ENCODE measurements at places on chromosomes 12 and 14.
A peak's percentile ranks its signal among the peaks of the same experiment; 100 is the strongest.

DNA sequence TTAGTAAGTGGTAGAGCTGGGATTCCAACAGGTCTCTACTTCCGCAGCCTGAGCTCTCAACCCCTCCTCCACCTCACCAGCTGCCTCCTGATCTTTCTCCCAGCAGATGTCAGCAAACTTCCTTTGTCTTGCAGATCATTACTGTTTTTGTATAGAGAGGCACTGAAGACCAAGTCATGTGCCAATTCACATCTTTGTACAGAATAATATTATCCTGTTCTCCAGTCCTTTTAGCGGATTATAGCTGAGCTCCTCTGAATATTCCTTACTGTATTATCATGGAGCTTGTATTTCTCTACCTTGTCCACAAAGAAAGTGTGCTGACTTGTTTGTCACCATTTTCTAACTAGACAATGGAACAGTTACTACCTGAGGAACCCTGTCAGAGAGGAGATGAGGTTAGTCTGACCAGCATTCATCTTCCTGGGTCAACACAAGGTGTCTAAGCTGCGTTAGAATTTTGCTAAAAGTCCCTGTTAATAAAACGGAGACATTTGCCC is 142.3 kb upstream of the ARHGAP5 start:
- peak; percentile 89 for DNase-seq

DNA sequence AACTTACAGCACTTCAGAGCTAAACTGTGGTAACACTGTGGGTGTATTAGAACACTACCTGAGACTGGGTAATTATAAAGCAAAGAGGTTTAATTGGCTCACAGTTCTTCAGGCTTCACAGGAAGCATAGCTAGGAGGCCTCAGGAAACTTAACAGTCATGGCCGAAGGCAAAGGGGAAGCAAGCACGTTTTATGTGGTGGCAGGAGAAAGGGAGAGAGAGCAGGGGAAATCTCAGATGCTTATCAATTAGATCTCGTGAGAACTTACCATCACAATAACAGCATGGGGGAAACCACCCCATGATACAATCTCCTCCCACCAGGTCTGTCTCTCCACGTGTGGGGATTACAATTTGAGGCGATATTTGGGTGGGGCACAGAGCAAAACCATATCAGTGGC is 512.6 kb downstream of the RERGL start:
- peak; percentile 65 for DNase-seq

- DNase-seq: no peak
Measured at GRCh38 chr14:73243341-73243740, 6.0 kb downstream of the PAPLN start.

- DNase-seq: no peak
Measured at GRCh38 chr14:26286913-26287205, 311.0 kb downstream of the NOVA1 start.

- no peak for DNase-seq
Measured at GRCh38 chr12:46437469-46437868, 64.9 kb upstream of the SLC38A2 start.

- no peak for DNase-seq
Measured at GRCh38 chr12:109331301-109331952, 16.3 kb upstream of the MYO1H start.

DNA sequence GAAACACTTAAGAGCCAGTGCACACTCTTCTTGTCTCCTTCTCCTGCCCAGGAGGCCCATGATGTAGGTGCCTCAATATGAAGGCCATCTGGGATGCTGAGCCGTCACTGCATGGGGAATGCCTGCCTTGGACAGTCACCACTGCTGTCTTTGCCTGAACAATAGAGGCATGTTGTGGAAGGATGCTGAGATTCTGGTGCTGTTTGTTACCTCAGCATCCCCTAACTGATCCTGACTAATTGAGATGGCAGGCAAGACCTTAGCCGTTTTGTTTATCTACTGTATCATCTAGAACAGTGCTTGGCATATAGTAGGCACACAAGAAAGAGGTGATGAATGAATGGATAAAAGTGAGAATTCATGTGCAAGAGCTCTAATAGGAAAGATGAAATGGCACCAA is 253.5 kb downstream of the GLT1D1 start:
- no peak for DNase-seq

GRCh38 chr14:73834261-73834625 is 17.4 kb upstream of the PTGR2 start:
- no peak for DNase-seq

- no peak for DNase-seq
Measured at GRCh38 chr12:29882846-29883245, 99.1 kb upstream of the TMTC1 start.

GRCh38 chr12:49901986-49902385 is 1.7 kb downstream of the FAIM2 start:
- DNase-seq: no peak

DNA sequence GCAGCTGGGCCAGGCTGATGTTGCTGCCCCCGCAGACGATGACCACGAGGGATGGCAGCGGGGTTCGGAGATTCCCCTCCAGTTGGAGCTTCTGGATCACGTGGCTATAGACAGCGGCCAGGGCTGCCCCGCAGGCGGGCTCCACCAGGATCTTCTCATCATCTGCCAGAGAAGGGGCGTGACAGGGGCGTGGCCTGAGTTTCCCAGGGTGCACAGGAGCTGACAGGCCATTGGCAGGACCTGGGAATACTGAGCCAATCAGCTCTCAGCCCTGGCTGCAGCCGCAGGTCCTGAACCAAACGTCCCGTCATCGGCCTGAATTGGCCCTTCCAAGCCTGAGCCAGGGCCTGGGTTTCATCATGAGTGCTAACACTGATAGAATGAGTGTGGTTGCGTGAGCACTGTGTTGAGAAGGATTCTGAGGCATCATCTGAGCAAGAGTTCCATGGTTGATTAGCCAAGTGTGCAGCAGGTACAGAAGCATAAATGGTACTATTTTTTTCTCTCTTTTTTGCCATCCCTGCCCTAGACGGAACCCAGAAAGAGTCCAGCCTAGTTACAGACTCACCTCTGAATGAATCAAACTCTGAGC is 10.6 kb downstream of the SDS start:
- DNase-seq: peak; percentile 92

DNA sequence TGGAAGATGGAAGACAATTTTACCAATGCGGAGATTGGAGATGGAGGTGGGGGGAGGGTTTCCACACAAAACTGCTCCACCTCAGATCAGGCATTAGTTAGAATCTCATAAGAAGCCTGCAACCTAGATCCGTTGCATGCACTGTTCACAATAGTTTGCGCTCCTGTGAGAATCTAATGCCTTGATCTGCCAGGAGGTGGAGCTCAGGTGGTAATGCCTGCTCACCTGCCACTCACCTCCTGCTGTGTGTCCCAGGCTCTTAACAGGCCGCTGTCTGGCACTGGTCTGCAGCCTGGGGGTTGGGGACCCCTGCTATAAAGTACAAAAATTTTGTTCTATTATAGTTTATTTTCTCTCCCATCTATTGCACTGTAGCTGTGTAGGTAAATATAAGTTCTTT is 84.9 kb upstream of the FOXG1 start:
- DNase-seq: peak; percentile 56

GRCh38 chr14:100673807-100674154 is 52.9 kb upstream of the DLK1 start:
- DNase-seq: no peak

GRCh38 chr12:24246934-24247333 is 297.5 kb upstream of the SOX5 start:
- DNase-seq: no peak

DNA sequence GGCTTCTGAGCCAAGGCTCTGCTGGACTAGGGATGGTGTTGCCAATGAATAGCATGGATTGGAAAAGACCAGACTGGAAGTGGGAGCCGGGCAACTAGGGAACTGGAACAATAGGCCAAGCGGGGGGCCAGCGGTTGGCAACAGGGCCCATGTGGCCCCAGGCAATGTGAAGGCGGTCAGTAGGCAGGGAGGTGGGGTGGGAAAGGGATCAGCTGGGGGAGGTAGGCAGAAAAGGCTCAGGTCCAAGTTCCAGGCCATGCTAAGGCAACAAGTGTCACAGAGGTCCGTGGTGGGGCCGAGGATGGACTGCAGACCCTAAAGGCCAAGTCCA is 14.9 kb upstream of the MLXIP start:
- DNase-seq: no peak

DNA sequence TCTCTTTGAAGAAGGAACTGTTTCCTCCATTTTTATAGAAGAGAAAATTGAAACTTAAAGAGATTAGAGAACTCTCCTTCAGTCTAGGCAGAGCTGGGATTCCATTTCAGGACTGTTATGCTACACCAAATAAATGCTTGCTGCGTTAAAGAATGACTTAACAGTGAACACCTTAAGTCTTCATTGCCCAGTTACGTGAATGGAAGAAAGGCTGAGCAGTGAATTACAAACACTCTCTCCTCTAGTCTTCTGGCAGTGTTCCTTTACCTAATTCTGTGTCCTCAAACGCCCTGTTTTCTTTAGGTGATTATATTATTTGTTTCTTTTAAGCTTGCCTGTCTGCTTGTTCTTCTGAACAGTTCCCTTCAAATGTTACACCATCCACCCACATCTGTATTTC is 59.7 kb downstream of the RCOR1 start:
- DNase-seq: no peak

DNA sequence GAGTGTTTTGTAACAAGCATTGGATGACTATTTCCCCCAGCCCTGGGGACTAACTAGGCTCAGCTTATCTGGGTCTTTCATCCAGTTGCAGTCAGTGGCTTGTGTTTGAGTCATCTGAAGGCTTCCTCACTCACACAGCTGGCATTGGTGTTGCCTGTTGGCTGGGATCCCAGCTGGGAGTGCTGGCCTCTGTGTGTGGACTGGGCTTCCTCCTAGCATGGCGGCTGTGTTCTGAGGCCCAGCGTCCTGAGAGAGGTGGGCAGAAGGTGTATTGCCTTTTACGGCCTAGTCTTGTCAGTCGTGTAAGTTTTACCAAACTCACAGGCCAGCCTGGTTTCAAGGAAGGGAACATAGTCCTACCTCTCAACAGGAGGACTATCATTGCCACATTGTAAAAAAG is 28.3 kb upstream of the PPP2R5C start:
- no peak for DNase-seq

- no peak for DNase-seq
Measured at GRCh38 chr12:122976648-122976975, 1.6 kb downstream of the OGFOD2 start.

DNA sequence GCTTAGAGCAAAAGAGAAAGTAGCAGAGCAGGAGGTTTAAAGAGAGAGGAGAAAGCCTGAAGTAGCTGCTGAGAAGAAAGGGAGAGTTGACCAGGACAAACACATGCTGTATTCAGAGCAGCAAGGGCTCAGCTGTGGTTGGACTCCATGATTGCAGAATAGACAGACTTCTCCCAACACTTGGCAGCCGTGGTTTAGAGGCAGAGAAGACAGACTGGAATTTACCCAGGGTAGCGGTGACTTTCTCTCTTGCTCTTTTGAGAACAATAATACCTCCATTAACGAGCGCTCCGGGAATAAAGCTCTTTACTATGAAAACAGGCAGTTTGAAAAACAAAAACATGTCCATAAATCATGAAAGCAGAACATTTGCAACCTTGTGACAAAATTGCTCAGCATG is 21.4 kb upstream of the IGF1 start:
- no peak for DNase-seq

DNA sequence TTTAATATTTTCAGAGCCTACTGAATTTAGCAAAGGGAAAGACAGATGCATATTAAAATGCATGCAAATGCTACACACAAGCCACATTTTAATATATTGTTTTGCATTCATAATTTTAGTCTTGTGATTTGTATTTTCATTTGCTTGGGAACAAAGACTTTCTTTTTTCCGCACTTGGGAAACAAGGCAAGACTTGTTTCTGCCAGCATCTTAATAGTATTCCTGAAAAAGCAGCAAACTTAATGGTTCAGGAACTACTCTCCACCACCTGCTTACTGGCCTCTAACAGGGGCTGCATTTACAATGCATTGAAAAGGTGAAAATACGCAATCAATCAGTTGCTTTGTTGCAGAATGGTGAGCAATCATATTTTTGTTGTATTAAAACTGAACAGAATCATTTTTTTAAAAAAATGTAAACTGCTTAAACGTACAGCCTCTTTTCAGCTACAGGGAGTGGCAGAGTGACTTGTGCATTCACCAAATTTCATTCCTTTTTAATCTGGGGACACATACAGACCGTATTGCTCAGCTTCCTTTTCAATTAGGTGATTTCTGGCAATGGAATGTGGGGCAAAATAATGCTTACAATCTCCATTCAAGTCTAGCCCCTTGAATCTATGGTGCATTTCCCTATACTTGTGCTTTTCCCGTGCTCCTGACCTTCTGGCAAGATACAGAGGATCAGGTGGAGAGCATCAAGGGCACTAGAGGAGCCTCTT is 144.1 kb upstream of the BTG1 start:
- DNase-seq: no peak

- no peak for DNase-seq
Measured at GRCh38 chr12:92042791-92043531, 102.7 kb downstream of the BTG1 start.

DNA sequence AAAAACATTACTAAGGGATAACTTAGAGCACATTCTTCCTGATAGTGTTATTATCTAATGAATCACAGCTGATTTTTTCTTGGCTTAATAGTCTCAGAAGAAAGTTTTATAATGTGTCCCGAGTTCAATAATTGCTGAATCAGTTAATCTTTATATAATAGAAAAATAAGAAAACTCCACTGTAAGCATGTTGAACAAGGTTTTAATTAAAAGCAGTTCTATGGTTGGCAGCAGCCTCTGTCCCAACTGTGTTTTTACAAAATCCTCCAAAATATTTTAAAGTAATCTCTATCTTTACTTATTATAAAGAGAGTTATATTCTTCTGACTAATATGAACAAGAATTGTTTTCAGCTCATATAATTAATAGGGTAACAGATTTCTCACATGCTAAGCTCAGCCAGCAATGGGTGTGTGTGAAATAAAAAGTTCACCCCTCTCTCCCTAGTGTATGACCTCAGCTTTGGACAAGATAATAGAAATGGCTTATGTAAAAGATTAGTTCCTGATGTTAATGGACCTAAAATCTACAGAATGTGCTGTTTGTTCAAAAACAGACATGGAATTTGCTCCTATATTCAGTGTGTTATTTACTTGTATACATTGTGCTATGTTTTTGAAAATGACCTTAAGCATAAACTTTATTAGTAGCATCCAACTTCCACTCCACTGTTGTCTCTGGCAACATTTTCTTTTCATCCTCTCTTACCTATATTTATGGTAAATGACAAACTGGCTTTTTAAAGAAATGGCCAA is 67.1 kb upstream of the DCN start:
- DNase-seq: no peak

DNA sequence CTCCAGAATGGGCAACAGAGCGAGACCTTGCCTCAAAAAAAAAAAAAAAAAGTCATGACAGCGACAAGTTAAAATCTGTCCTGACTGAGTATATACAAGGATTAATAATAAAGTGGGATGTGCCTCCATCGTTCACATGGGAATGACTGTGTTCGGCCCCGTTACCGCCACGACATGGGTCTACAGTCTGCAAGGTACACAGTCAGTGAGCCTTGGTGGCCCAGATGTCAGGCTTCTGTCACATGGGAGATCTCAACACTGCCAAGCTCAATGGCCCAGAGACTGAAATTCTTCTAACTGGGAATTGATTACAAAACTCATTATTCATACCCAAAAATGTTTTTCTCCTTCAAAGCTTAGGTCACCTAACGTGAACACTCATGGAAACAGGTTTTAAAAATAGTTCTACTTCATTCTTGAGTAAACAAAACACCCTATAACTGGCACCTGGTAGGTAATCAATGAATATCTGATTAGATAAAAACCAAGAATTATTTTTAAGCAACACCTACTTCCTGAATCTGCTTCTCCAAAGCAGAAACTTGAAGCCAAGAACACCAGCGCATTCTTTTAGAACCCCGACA is 66.0 kb downstream of the NT5DC3 start:
- DNase-seq: no peak

GRCh38 chr14:61426048-61426447 is 104.7 kb downstream of the PRKCH start:
- DNase-seq: no peak
